ENCODE measurements at places on chromosomes 2 and 18.

- DNase-seq: no peak
These were observed 43.3 kb upstream of the SERPINB2 start for GRCh38 chr18:63844254-63844653.

DNA sequence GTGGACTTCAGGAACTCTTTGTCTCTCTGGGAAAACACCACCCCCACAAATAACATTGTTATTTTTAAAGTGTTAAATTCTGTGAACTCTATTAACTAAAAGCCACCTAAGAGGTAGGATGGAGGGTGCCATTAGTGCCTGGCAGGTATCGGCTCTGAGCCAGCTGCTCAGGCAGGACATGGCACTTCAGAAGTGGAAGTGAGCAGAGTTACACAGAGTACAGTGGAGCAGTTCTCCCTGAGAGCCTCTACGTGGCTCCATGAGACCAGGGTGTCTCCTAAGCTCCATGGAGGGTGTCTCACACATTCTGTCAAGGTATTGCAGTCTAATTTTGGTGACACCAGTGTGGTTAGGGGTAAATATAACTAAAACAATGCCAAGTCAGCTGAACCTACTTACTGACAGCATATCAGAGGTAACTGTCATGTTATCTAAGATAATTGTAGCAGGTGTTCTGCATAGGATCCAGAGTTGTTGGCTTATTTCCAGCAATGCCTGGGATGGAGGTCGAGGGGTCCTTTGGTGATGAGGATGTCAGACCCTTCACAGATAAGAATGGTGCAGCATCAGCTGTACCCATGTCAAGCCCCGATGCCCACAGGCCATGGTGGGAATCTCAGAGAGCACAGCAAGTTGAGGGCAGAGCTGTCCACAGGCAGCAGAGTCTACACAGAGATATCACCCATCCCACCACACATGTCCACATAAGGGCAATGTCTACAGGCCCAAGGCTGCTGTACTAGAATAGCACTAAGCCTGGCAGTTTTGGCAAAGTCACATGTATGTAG lies 8.6 kb upstream of the MALL start:
- no peak for DNase-seq

DNA sequence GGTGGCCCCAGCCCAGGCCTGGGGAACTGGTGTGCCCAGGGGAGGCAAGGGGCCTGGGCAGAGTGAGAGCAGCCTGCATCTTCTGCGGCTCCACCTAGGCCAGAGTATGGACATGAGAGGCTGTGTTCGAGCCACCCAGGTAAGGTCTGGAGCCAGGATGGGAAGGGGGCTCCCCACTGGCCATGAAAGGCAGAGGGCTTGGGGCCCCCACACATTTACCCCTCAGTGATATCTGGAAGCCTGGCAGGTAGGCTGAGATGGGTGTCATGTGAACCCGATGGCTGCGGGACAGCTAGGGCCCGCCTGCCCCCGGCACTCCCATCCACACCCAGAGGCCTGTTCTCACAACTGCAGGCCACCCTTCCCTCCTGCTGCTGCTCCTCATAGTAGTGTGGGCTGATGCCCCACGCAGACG lies 13.2 kb downstream of the ADRA2B start:
- DNase-seq: no peak

DNA sequence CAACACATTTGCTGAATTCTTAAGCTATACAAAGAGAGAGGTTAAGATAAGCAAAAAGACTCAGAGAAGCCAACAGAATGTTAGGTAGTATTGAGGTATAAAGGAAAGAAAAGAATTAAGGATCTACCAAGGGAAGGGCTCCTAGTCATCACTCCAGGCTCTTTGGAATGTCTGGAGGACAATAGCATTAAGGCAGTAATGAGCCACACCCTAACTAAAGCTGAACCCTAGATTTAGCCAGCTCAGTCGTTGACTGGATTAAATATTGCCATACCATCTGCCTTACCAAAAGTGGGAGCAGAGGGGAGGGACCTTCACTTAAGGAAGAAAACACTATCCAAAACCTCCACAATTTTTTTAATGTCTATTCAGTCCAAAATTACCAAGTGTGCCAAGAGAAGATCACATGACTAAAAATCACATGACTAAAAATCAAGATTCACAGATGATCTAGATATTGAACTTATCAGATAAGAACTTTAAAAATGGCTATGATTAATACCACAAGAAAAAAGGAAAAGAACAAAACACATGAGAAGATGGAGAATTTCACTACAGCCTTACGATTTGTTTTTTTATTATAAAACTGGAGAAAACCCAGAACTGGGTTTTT lies 59.7 kb downstream of the EXOC6B start:
- no peak for DNase-seq

GRCh38 chr2:37323781-37324535 lies 675 bp downstream of the PRKD3 start:
- no peak for DNase-seq

DNA sequence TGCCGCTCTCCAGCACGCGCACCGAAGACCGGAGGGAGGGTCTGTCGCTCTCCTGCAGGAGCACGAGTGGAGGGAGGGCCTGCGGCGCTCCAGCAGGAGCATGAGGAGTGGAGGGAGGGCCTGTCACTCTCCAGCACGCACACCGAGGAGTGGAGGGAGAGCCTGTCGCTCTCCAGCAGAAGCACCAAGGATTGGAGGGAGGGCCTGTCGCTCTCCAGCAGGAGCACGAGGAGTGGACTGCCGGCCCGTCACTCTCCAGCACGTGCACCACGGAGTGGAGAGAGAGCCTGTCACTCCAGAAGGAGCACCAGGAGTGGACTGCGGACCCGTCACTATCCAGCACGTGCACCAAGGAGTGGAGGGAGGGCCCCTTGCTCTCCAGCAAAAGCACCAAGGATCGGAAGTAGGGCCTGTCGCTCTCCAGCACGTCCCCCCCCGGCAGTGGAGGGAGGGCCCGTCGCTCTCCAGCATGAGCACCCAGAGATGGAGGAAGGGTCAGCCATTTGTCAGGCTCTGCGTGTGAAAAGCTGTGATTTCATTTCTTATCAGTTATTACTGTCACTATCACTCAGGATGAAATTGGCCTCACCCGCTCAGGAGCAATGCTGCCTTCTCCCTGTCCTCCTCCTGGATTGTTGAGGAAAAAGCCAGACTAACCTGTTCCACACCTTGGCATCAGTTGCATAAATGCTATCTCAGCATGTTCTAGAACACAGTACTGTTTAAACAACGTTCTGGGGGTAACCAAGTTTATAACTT lies 35.9 kb downstream of the ADI1 start:
- DNase-seq: no peak

DNA sequence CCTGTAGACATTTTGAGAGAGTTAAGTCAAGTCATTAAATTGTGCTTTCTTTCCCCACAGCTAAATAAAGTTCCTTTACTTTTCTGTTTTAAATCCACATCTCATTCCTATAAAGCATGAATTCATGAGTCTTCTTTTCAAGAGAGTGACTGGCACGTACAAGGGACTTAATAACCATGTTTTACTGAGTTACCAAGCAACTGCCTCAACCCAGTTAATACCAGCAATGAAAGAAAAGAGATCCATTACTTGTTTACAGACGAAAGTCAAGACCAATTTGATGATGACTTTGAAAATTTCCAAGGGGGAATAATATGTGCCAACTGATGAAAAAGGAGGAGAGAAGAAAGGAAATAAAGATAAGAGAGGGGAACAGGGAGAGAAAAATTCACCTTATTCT lies 1082.5 kb upstream of the GYPC start:
- no peak for DNase-seq

- peak; percentile 14 for DNase-seq
These were observed 191.0 kb downstream of the C1D start for GRCh38 chr2:67871686-67872412.

- no peak for DNase-seq
These were observed 285.4 kb downstream of the ZNF516 start for GRCh38 chr18:76209597-76209996.

DNA sequence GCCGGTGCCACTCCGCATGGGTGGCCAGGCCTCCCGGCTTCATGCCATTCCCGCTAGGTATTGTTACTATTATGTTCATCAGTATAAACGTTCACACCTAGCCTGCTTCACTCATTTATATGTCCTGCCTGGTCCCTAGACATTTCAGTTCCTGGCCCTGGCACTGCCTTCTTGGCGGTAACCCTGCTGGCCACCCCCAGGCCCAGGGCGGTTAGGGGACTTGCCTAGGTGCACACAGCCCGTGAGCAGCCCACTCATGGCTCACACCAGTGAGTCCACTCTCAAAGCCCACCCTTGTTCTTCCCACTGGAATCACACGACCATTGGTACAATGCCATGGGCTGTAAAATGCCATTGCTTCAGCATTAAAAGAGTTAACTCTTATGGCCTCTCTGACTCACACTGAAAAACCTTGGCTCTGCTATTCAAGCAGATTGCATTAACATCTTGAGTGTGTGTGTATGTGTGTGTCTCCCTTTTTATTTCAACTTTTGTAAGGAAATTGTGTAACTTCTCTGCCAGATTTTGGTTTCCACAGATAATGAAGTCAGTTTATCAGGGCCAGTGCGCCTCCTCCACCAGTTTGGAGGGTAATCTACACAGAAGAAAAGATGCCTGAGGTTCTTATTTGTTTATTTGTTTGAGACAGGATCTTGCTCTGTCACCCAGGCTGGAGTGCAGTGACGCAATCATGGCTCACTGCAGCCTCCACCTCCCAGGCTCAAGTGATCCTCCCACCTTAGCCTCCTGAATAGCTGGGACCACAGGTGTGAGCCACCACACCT lies 74.2 kb downstream of the RAB31 start:
- DNase-seq: no peak

- no peak for DNase-seq
These were observed at the start of gene CXCR1 for GRCh38 chr2:218166791-218167190. Gene CXCR1 (minus strand): TSS chr2:218166962. CDS start chr2:218165211, 1,751 bp downstream.

DNA sequence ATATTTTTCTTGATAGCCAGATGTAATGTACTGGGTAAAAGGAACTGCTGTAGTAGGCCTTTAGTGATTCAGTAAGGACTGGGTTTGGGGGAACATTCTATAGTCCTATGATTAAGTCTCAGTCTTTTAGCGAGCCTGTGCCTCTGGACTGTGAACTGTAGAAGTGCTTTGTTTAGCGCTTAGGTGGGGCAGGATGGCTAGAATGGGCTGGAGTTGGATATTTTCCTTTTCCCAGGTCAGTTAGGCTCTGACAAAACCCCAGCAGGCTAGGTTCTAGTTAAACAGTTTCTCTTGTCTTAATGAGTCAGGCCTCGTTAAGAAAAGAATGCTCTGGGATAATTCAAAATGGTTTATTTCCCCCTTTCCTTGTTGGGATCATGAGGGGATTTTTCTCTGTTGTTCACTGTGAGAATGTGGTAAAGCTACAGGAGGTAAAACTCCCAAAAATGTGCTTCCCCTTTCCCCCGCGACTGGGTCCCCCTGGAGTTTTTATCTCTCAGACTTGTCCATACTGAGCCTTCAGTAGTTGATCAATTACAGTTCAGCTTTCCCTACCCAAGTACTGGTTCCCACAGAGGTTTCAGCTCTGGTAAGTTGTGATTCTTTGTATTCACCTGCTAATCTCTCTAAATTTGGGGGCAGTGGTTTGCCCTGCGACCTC lies 31.5 kb downstream of the EHBP1 start:
- no peak for DNase-seq

DNA sequence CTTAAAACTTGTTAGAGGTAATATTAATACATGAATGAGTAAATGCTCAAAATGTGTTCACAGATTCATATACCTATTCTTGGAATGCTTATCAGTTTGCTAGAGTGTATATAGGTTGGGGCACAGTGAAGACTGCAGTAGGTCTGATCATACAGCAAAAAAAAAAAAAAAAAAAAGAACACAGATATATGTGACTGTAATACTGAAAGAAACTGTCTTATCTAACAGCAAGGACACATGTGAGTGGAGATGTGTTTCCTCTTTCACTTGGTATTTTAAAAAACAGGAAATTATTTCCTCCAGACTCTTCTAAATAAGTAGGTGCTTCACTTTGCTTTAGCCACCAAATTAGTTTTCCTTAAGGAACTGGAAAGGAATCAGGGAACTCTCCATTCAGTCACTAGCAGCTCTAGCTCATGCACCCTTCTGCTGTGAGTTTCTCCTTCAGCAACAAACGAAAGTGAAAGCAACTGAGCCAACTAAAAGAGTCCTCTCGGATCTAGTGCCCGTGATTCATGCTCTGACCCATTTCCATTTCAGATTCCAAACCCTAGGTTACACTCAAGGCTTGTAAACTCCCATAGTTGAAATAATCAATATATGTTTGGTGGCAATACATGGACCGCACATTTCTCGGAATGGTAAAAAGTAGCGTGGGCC lies 98.5 kb downstream of the DSEL start:
- DNase-seq: no peak

GRCh38 chr2:107062599-107063220 lies 176.7 kb upstream of the ST6GAL2 start:
- DNase-seq: no peak

DNA sequence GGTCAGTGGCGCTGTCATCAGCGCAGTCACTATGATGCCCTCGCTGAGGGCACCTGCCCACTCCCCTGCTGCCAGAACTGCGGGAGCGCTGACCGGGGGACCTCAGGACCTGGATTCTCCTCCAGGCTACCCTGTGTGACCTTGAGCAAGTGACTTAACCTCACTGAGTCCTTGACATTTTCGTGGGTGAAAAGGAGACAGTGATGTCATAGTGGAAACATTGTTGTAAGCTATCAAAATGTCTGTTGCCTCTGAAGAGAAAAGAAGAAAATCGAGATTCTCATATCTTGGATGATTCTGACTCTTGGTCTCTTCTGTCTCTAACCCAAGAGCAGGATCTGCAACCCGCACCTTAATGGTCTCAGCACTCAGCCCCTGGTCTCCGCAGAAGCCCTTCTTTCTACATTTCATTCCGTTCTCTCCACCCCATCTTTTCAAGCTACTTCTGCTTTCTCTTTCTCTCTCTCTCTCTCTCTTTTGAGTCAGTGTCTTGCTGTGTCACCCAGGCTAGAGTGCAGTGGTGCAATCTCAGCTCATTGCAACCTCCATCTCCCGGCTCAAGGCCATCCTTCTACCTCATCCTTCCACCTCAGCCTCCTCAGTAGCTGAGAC lies 978 bp upstream of the TUBA4A start:
- no peak for DNase-seq

DNA sequence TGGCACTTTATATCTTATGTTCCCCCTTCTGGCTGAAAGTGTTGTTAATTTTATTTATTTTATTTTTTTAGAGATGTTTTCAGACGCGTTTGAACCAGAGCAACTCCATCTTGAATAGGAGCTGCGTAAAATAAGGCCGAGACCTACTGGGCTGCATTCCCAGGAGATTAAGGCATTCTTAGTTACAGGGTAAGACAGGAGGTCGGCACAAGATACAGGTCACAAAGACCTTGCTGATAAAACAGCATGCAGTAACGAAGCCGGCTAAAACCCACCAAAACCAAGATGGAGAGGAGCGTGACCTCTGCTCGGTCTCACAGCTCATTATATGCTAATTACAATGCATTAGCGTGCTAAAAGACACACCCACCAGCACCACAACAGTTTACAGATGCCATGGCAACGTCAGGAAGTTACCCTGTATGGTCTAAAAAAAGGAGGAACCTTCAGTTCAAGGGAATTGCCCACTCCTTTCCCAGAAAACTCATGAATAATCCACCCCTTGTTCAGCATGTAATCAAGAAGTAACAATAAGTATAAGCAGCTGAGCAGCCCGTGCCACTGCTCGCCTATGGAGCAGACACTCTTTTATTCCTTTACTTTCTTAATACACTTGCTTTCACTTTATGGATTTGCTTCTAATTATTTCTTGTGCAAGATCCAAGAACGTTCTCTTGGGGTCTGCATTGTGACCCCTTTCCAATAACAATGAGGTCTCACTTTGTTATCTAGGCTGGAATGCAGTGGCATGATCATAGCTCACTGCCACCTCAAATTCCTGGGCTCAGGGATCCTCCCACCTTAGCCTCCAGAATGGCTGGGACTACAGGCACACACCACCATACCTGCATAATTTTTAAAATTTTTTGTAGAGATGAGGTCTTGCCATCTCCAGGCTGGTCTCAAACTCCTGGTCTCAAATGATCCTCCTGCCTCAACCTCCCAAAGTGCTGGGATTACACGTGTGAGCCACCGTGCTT lies 55.9 kb downstream of the CACNB4 start:
- DNase-seq: no peak

Measured in putamen (tissue), 1 donor.